ENCODE measurements at places on chromosomes 4 and X. TPM values are rescaled to one million over a fixed set of nuclear protein-coding genes. Genes with fewer than 3 reads are reported as not detected.

Gene MAGEB2
- total RNA-seq = not detected

Gene ZAR1
- total RNA-seq = not detected

Gene IDS
- total RNA-seq = 131 TPM

Gene MAGEC2
- not detected for total RNA-seq

Gene OPRPN
- total RNA-seq = not detected

Gene RS1
- not detected for total RNA-seq

Gene PSMD10
- 24.5 TPM for total RNA-seq

Gene GABRQ
- total RNA-seq = 0.06 TPM

Gene AR
- 12.8 TPM for total RNA-seq

Gene ZMAT1
- total RNA-seq = 14.8 TPM

Gene FMR1NB
- not detected for total RNA-seq
